ENCODE measurements at places on chromosomes 16 and 17.

- no peak for DNase-seq
These were observed 57.8 kb downstream of the C16orf95 start for GRCh38 chr16:87259431-87259830.

- DNase-seq = no peak
These were observed 147.6 kb downstream of the XYLT1 start for GRCh38 chr16:17323171-17323570.

GRCh38 chr16:46731691-46732555, 16.2 kb downstream of the MYLK3 start:
- no peak for DNase-seq

- no peak for DNase-seq
These were observed 25.2 kb upstream of the SMPD3 start for GRCh38 chr16:68473358-68474070.

GRCh38 chr17:59859444-59860025, 33.2 kb downstream of the TUBD1 start:
- no peak for DNase-seq

- DNase-seq = no peak
These were observed 95.9 kb downstream of the RPTOR start for GRCh38 chr17:80640366-80641084.

GRCh38 chr17:19402171-19402570, 8.9 kb upstream of the RNF112 start:
- no peak for DNase-seq

GRCh38 chr16:49120631-49121030, 161.0 kb downstream of the CBLN1 start:
- DNase-seq = no peak

DNA sequence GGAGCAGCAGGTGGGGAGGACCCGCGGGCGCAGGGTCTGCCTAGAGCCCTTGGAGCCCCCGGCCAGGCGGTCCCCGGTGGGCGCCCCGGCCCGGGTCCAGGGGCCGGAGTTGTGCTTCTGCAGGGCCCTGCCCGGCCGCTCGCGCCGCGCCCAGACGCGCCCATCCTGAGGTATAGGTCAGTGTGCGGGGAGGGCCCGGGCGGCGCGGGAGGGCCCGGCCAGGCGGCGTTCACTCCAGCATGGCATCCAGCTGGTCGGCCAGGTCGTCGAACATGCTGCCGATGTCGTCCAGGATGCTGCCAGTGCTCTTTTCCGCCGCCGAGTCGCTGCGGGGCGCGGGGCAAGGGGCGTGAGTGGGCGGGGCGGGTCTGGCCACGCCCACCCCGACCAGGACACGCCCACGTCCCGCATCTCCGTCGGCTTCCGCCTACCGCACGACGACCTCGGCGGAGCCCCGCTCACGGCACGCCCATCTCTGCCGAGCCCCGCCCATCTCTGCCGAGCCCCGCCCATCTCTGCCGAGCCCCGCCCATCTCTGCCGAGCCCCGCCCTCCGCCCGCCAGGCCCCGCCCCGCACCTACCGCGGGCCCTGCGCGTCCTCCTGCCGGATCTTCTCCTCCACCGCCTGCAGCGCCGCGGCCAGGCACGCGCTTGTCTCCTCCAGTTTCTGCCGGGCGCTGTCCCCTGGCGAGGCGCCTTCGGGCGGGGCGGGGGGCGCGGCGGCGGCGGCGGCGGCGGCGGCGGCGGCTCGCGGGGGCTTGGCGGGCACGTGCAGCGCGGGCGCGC, 17.9 kb downstream of the CASKIN1 start:
- DNase-seq = no peak

GRCh38 chr17:48490451-48490892, 40.3 kb downstream of the HOXB1 start:
- no peak for DNase-seq

- no peak for DNase-seq
These were observed 25.3 kb downstream of the BFAR start for GRCh38 chr16:14658063-14658462.

Data from NCI-H2107 (cell line).